Stimulated activated CD8-positive, alpha-beta memory T cell treated with anti-CD3 and anti-CD28 coated beads, Interleukin-15, amount 100 ng/mL, for 1 hour (primary cell): ENCODE measurements at places on chromosomes 2 and 18.

- no peak for DNase-seq
Observed at GRCh38 chr2:185689906-185690539, 48.6 kb upstream of the FSIP2 start.

- no peak for DNase-seq
Observed at GRCh38 chr2:104854498-104855220, 744 bp downstream of the POU3F3 start.

DNA sequence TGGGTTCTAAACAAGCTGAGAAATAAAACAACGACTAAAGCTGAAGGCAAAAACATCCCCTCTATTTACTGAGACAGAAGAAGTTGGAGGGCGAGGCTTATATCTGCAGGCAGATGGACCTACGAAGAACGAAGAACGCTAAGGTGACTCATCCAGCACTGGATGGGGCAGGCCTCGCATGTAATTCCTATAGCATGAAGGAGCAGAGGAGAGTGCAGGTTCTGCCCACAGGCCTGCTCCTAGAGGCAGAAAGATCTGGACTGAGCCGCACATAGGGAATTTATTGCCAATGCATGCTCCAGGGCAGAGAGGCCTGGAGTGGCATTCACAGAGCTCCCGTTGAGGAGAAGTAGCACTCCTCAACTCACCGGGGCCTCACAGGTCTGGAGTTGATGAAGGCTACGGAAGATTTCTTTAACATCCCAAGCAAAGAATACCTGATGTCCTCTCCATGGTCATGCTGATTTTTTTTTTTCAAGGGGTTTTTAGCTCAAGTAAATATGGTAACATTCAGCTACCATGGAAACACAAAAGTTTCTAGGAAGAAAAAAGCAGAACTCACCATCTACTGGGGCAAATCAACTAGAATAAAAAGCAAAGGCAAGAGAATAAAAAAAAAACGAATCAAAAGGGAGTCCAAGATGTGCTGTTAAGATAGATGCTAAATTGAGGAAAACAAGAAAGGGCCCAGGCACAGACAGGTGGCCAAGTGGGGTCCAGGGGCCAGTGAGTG is 10.4 kb upstream of the METTL21A start:
- no peak for DNase-seq

- DNase-seq = no peak
Observed at GRCh38 chr2:82342356-82342755, 2037.8 kb upstream of the LRRTM1 start.

DNA sequence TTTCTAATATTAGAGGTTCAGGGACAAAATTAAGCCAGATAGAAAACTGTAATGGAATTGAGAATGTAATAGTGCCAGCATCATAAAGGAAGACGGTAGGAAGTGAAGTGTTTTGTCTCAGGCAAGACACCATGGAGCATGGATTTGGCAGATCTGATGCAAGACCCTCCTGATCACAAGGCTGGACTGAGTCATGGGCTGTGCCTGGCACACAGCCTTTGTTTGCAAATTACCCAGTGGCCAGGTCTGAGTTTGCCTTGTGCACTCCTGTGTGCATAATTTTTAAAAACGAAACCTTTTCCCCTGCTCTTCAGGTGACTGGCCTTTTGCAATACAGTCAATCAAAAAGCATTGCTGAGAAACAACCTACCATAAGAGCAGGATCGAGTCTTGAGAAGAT is 2.0 kb upstream of the UPP2 start:
- DNase-seq = no peak

- DNase-seq = no peak
Observed at GRCh38 chr2:74945788-74946331, 12.6 kb upstream of the POLE4 start.

- no peak for DNase-seq
Observed at GRCh38 chr2:10520154-10520553, 72.0 kb upstream of the ODC1 start.

DNA sequence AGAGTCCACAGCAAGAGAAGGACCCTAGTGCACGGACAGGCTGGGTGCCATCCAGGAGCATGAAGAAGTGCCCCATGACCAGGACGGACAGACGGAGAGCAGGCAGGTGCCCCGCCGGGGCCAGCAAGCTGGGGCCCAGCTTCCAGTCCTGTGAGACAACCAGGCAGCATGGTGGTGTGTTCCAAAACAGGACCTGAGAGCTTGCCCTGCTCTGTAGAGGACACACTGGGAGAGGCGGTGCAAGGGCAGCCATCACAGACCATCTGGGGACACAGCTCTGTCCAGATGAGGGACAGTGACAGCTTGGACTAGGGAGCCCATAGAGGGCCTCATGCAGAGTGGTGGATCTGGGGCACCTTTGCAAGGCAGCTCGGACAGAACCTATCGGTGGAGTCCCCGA is 279.8 kb downstream of the EIPR1 start:
- no peak for DNase-seq

DNA sequence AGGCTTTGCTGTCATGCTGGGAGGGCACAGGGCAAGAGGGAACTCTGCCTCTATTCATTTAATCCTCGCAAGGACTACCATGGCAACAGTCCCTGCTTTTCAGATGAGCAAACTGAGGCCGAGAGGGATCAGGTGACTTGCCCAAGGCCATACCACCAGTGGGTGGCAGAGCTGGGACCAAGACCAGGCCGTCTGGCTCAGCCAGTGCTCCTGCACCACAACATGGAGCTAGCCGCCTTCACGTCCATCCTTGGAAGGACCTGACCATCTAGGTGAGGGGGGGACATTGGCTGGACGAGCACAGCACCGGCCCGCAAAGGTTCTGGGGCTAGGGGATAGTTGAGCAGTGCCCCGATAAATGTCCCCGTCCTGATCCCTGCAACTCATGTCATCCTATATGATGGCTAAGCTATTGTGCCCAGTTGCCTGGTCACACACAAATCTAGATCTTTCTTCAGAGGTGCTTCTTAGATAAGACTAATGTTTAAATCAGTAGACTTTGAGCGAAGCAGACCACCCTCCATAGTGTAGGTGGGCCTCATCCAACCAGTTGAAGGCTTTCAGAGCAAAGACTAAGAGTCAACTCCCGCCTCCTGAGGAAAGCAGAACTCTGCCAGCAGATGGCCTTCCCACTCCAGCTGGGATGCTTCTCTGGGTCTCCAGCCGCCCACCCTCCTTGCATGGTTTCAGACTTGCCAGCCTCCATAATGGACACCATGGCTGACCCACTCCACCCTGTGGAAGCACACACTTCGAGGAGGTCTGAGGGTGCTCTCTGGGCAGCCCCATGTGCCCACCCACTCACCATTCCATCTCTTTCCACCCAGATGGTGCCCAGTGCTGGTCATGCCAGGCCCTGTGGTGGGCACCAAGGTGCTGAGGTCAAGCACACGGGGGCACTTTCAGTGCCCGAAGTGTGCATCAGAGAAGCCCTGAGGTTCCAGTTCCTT is 214.8 kb upstream of the RAB6C start:
- no peak for DNase-seq

- no peak for DNase-seq
Observed at GRCh38 chr2:160411167-160411566, 82.4 kb downstream of the RBMS1 start.

- no peak for DNase-seq
Observed at GRCh38 chr2:108611021-108611420, 76.8 kb downstream of the LIMS1 start.

GRCh38 chr2:20425884-20426283 is 21.0 kb upstream of the RHOB start:
- no peak for DNase-seq

DNA sequence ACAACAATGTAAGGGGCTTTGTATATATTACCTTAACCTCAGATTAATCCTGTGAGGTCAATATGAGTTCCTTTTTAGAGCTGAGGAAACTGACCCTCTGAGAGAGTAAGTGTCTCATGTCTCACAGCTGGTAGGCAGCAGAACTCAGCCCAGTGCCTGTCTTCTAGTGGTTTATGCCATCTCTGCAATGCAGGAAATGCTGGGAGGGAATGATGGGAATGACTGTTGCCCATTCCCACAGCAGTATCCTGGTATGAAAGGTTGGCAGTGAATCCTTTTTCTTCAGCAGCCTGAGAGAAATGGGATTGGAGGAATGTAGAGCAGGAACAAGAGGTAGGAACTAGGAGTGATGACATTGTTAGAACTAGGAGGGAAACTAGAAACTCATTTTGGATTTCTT is 6.0 kb downstream of the MRPL30 start:
- no peak for DNase-seq

GRCh38 chr2:209526561-209526960 is 102.7 kb downstream of the MAP2 start:
- no peak for DNase-seq

GRCh38 chr2:152407204-152407721 is 72.3 kb downstream of the FMNL2 start:
- no peak for DNase-seq

- DNase-seq = no peak
Observed at GRCh38 chr2:205988274-205988673, 97.7 kb downstream of the INO80D start.

DNA sequence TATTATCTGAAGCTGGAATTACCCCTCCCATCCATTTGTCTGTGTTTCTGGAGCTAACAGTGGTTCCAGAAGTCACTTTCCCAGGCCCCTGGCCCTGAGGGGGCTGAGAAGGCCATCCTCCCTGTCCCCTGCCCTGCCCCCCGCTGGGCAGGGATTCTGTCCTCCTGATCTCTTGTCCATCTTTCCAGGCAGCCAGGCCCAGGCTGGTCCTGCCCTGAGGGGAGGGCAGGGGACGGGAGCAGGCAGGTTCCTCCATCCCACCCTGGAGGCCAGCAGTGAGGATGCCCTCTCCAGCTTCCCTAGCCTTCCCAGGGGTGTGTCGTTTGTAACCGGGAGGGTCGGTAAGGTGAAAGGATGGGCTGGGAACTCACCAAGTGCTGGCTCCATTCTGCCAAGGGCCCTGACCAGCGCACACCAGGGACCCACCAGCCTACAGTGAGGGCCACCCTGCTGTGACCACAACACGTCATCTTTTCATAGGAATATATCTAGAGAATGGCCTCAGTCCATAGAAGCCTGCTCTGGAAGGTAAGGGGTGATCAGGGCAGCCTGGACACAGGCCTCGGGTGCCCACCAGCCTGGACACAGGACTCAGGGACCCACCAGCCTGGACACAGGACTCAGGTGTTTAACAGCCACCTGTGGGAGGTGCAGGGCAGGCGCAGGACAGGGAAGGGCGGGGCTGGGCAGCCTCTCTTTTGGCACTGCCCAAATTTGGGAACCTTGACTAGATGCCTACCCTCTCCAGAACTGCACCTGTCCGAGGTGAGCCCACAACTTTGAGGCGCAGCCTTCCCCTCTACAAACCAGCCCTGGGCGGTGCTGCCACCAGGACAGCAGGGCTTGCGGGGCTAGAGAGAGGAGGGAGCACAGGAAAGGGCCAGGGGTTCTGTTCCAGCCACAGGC is 35.8 kb upstream of the GPC1 start:
- DNase-seq = no peak

- no peak for DNase-seq
Observed at GRCh38 chr2:149427387-149427786, 97.0 kb downstream of the LYPD6 start.

- no peak for DNase-seq
Observed at GRCh38 chr2:59706729-59707128, 846.7 kb downstream of the BCL11A start.

GRCh38 chr2:224688997-224689396 is 27.2 kb downstream of the CCDC195 start:
- DNase-seq = no peak

DNA sequence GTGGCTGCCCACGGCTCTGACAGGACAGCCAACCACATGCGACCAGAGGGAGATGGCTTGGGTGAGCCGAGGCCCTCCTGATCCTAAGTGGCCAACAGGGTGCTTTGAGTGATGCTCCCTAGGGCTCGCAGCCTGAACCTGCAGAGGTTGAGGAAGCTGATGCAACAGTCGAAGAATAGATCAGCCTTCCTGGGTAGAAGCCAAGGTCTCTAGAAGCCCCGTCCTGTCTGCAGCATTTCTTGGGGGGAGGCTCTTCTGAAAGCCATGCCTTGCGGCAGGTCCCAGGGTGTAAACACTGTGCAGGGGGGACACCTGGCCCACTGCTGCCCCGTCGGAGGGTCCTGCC is 136.4 kb downstream of the HDAC4 start:
- DNase-seq = no peak

GRCh38 chr2:48910961-48911360 is 155.4 kb upstream of the LHCGR start:
- no peak for DNase-seq

GRCh38 chr2:49367003-49367402 is 212.7 kb upstream of the FSHR start:
- DNase-seq = no peak

DNA sequence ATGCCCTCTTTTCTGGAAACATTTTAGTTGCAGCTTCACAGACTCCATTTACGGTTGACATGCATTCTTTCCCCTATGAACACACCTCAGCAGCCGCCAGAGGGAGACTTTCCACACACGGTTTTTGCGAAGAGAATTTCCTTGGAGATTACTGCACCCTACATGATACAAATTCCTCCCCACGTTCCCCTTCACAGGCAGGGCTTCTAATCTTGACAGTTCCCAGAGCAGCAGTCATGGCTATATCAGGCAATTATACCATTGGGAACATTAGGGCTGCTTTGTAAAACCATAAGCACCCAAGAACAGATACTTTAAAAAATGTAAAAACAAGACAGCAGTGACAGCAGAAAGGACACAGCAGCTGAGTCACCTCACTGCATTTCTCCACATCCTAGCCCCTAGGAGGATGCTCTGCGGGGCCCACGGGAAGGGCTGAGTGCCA is 253.8 kb downstream of the TGIF1 start:
- no peak for DNase-seq

- DNase-seq = no peak
Observed at GRCh38 chr2:200742426-200742825, 69.3 kb upstream of the BZW1 start.

- no peak for DNase-seq
Observed at GRCh38 chr2:133541376-133541775, 26.9 kb downstream of the NCKAP5 start.

DNA sequence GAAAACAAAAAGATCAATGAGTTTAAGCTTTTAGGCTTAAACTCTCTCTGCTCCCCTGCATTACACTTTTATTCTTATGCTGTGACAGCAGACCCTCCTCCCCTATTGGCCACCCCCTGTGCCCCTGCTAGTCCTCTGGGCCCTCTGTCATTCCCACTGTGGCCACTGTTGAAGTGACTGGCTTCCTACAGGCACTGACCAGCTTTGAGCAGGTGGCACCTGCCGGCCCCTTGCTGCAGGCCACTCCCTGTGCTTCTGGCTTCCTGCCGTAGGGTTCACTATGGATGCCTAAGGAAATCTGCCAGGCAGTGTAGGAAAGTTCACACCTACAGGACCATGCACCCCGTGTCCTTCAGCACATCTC is 156.5 kb upstream of the L3MBTL4 start:
- no peak for DNase-seq

DNA sequence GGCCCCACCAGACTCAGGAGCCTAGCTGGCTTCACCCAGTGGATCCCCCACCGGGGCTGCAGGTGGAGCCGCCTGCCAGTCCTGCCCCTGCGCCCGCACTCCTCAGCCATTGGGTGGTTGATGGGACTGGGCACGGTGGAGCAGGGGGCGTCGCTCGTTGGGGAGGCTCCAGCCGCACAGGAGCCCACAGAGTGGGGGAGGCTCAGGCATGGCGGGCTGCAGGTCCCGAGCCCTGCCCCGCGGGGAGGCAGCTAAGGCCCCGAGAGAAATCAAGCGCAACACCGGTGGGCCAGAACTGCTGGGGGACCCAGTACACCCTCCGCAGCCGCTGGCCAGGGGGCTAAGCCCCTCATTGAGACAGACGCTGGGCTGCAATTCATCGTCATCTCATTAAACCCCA is 184.0 kb downstream of the SNTG2 start:
- no peak for DNase-seq
